ENCODE measurements at places on chromosomes 16 and 17.
A peak's percentile ranks its signal among the peaks of the same experiment; 100 is the strongest.

DNA sequence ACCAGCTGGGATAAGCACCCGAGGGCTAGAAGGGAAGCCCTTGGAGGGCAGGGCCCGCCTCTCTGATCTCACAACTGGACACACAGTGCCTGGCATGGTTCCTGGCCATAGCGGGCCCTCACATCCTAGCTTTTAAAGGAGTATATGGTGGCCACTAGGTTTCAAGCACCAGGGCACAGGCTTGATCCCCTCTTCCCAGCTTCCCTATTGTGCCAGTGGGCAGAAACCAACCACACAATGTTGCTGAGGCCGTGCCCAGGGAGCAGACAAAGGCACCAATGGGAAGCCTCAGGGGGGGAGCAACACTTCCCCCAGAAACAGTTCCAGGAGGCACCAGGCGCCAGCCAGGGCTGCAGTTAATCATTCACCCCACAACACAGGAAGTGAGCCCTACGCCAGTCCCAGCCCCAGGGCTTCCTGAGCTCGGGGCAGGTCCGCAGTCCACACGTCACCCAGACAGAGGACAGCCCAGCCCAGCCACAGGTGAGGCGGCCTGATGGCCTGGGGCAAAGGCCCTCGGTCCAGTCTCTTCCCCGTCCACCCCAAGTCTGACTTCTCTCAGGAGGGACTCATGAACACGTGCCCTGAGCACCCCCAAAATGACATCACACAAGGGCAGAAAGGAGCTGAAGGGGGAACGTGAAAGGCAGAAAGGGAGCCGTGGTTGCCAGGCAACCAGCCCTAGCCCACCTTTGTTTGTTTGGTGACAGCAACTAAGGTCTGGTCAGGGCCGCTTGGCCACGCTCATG lies 12.8 kb downstream of the SMIM5 start:
- DNase-seq: no peak

DNA sequence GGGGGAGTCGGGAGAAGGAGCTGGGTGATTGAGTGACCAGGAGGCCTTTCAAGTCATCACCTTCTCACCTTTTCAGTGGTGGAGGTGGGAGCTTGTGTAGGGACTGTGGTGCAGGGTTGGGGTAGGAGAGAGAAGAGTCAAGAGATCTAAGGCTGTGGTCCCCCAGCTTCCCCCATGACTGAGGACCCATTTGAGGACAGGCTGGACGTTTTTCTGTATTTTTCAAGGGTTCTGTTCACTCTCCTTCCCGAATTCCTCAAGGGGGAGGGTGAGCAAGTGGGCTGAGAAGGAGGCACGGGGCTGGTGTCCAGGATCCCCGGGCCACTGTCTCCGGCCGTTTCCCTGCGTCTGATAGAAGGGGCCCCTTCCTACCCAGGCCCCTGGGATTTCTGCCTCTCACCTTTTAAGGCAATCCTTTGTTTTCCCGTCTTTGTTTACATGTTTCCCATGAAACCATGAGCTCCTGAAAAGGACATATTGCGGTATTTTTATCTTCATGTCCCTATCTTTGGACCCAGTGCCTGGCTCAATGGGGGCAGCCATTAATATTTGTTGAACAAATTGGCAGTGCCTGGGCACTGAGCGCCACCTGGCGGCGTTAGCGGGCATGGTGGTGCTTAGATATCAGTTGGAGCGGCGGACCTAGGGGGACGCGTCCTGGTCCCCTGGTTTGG lies 9.2 kb upstream of the CD300A start:
- DNase-seq: peak; percentile 79

- no peak for DNase-seq
These were observed 8.6 kb downstream of the SLC7A5 start for GRCh38 chr16:87860553-87861299.

GRCh38 chr17:2797226-2797625 lies 988 bp downstream of the RAP1GAP2 start:
- DNase-seq: no peak

DNA sequence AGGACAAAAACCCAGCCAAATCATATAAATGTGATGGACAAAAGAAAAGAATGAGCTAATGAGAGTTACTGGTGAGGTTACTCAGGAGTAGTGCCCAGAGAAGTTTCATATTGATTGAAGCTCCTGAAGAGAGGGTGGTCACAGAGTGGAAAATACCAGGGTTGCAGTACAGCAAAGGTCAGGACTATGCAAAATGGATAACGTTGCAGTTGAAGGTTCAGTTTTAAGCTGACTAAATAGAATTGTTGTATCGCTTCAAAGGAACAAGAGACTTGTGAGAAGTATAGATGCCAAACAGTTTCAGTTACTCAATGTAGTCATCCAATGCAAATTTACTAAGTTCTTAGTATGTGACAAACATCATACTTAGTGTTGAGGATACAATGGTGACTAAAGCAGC lies 47.1 kb downstream of the ABCA8 start:
- no peak for DNase-seq

Measured in stimulated activated CD4-positive, alpha-beta T cell treated with anti-CD3 and anti-CD28 coated beads, Interleukin-2, amount 100 ng/mL, for 24 hours (primary cell).